ENCODE measurements at places on chromosomes 7 and 10.

DNA sequence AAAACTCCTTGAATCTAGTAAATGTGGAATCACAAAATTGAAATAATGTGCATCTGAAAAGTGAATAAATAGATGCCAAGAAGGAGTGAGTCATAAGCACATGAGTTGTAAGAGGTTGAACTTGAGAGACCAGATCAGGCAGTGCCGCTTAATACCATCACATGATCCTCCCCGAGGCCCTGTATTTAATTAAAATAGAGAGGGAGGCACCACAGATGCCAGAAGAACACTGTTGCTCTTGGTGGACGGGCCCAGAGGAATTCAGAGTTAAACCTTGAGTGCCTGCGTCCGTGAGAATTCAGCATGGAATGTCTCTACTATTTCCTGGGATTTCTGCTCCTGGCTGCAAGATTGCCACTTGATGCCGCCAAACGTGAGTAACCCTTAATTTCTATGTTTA, at the start of gene GPNMB:
GPNMB (plus strand) TSS at position 221 of the 400 bp plus-strand sequence; CDS start at position 304, 83 bp downstream.
- DNase-seq = peak; percentile 38

GRCh38 chr10:132704008-132704814, 81.7 kb downstream of the NKX6-2 start:
- no peak for DNase-seq

DNA sequence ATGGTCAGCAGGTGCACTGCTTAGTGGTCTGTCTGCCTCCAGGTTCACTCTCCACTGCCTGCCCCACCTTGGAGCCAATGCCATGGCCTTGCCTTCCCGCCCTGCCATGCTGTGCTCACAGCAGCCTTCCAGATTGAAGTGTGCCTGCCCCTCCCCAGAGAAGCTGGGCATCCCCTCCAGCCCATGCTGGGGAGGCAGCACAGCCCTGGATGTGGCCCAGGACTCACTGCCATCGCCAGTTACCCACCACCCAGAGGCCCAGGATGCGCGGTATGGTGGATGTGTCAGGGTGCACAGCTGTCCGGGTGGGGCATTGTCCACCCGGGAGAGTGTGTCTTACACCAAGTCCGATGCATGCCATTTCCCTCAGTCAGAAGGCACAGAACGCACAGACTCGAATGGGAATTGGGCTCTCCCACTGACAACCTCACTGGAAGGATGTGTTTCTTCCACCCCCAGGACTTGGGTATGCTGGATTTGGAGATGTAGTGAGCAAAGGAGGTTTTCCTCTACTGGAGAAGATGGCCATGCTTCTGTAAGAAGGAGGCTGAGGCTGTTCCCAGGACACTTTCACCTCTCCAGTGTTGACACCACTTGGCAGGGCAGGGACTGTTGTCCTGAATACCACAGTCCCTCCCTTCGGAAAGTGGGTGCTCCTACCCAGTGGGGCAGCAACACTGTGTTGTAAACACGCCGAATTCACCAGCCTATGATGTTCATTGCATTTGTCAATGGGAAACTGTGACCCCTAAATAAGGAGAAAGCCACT, 122.0 kb downstream of the ADARB2 start:
- DNase-seq = no peak

DNA sequence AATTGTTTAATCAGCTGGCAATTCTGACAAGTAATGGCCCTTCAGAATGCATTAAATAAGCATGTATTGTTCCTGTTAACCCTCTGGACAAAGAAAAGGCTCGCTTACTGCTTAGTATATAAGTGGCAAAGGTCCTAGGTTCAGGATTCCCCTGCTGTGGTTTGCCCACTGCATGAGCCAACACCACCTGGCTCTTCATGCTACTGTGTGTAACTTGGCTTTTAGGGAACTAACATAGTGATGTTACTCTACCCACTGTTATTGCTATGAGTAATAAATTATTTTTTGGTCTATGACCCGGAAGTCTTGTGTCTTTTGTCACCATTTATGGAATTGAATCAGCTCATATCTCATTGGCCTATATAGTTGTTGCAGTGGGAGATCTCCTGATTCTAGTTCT, 791.7 kb upstream of the PHF14 start:
- no peak for DNase-seq

DNA sequence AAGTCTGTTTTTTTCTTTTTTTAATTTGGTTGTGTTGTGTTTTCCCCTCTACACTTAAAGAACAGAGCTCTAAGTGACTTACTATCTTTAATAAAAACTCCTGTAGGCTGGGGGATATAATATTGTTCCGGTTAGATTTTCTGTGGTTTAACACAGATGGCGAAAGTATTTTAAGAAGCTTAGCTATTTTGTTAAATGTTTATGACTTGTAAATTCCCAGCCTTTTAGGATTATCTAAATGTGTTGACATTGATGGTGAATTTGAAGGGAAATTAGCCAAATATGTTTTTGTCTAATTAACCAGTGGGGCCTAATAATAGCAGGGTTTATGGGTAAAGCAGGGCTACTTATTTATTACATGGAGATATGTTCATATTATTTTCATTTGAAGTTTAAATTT, 538.5 kb downstream of the INHBA start:
- no peak for DNase-seq

DNA sequence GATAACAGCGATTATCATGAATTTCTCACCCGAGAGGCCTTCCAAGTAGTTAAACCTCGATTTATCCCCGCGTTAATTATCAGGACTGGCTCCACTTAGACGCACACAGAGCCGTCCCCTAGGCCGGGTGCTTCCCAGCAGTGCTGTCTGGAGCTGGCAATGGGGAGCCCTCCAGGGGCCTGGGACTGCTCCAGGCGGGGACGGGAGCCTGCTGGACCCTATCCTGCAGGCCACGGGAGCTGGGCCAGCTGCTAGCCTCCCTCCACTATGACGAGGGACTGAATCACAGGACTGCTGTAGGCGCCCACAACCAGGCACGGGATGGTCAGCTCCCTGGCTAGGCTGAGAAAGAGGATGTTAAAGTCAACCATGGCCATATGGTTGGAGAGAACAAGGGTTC, 229.1 kb downstream of the ELFN1 start:
- DNase-seq = peak; percentile 61

- DNase-seq = no peak
Observed at GRCh38 chr10:102452672-102453340, 1.5 kb upstream of the C10orf95 start.

DNA sequence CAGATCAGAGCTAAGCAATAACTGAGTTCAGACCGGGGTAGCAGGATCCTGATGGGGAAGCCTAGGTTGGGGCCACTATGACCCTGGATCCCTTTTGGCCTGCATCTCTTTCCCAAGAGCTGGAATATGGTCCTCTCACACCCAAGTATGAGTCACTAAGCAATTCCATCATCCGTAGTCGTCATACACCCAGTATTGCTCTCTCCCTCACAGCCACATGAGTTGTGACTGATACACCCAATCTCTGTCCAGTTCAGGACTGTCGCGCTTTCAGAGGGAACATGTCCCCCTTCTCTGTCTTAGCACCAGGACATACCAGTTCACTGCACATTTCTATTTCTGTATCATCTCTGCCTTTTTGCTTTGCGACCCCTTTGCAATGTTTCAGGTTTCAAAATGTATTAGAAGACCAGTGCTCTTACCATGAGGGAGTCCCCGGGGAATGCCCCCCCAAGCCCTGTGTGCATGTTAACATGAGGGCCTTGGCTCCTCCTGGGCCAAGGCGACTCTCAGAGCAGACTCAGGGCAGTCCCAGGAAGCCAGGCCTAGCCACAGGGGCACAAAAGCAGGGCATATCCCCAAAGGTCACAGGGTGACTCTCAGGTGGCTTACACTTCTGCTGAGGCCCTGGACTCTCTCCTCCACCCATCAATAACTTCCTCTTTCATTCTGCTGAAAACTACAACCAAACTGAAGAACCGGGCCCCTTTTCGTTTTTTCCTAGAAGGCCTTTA, 75.3 kb upstream of the SAMD8 start:
- DNase-seq = no peak

Measured in GOT3 (cell line).